ENCODE measurements at places on chromosomes 6 and 20.

- DNase-seq: no peak
Measured at GRCh38 chr20:4585104-4585753, 136.5 kb upstream of the PRND start.

GRCh38 chr6:37460805-37461204 lies 27.8 kb downstream of the CMTR1 start:
- no peak for DNase-seq

DNA sequence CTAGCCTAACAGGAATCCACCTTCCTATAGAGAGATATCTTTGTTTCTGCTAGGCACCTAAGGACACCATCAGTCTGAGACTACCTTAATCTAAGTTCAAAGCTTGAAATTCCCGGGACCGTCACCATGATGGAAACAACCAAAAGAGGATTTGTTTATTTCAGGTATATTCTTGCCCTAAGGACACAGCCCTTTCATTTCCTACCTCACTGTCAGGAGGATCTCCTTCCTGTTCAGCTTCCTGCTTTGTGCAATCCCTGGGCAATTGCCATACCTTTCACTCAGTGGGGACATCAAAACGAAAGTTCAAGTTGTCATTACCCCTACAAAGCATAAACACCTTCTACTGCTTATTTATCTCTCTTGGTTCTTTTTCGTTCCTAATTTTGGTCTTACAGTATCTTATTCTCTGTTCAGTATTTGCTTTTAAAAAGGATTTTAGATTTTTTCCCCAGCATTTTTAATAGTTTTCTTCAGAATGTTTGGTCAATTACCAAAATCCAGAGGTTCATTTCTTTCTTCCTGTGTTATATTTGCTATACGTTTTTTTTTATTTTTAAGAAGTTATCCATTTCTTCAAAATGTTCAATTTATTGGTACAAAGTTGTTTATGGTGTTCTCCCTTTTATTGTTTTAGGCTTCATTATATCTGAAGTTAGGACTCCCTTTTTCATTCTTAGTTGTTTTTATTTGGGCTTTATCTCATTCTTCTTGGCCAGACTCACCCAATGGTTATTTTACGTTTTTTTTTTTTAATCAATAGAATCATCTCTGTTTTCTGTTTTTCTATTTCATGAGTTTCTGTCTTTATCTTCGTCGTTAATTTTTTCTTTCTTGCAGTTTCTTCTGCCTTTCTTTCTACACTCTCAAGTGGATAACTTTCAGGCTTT lies 13.0 kb upstream of the TBPL1 start:
- no peak for DNase-seq

GRCh38 chr6:45807311-45808041 lies 208.2 kb downstream of the CLIC5 start:
- no peak for DNase-seq

GRCh38 chr6:157699777-157700636 lies 123.0 kb upstream of the SNX9 start:
- DNase-seq: no peak

GRCh38 chr6:113370508-113371502 lies 486.3 kb upstream of the MARCKS start:
- DNase-seq: no peak

- DNase-seq: peak; percentile 39
Measured at GRCh38 chr6:26607434-26608230, 10.9 kb downstream of the ABT1 start.

- no peak for DNase-seq
Measured at GRCh38 chr6:44422531-44422930, 35.0 kb downstream of the CDC5L start.

- no peak for DNase-seq
Measured at GRCh38 chr20:57450419-57450818, 59.2 kb downstream of the RBM38 start.

DNA sequence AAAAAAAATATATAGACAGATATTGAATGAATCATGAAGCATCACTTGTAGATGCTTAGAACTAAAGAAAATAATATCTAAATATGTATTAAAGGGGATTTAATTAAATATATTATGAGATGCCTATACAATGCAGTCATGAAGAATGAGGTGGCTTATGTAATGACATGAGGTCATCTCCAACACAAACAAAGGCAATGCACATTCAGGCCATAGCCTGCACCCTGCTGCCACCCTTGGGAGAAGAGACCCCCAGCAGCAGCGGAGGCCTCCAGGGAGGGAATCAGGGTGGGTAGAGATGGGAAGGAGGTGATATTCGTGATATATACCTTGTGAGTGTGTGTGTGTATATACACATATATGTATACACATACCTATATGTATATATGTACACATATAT lies 26.4 kb upstream of the SSTR4 start:
- no peak for DNase-seq

DNA sequence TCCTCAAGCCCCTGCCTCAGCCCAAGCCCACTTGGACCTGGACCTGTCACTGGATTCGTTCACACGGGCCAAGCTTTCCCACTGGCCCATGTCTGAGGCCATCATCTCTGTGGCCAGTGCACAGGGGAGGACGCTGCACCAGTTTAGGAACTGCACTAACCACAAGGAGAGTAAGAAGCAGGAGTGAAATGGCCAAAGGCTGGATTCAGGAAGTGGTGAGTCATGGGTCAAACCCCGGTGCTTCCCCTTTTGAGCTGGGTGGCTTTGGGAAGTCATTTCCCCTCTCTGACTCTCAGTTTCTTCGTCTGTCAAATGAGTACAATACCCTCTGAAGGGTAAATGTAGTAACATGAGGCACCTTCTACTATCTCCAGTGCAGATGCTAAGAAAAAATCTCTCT lies 87.9 kb downstream of the CD40 start:
- no peak for DNase-seq

- DNase-seq: no peak
Measured at GRCh38 chr20:45547206-45547770, at the start of gene EPPIN. Gene EPPIN, minus strand, starts transcription at chr20:45547401. Its CDS starts 44 bp downstream, at chr20:45547357.

GRCh38 chr6:6559994-6560570 lies 28.4 kb upstream of the LY86 start:
- DNase-seq: no peak

- no peak for DNase-seq
Measured at GRCh38 chr6:6006006-6006427, 708 bp downstream of the NRN1 start.

- DNase-seq: no peak
Measured at GRCh38 chr20:25323496-25324246, 67.0 kb downstream of the ABHD12 start.

- no peak for DNase-seq
Measured at GRCh38 chr6:150177952-150178520, 35.2 kb downstream of the PPP1R14C start.

- no peak for DNase-seq
Measured at GRCh38 chr6:52201046-52201445, 14.9 kb downstream of the IL17A start.

DNA sequence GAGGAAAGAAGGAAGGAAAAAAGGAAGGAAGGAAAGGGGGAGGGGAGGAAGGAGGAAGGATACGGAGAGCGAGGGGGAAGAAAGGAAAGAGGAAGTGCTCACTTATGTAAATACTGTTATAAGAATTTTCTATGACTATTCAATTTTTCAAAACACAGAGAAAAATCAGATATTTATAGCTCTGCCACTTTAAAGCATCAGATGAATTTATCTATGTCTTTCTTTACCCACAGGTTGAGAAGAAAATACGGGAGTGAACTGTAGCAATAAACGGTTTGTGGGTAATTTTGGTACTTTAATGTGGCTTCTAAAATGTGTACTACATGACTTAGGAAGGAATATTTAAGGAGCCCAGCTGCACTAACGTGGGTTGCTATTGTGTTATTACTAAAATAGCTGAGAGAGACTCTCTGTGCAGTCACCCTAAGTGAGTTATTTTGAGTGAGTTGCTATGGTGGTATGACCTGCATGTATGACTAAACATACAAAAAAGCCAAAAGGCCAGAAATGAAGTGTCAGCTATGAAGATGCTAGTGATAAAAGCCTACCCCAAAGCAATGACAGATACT lies 225.5 kb downstream of the SOD2 start:
- DNase-seq: no peak

DNA sequence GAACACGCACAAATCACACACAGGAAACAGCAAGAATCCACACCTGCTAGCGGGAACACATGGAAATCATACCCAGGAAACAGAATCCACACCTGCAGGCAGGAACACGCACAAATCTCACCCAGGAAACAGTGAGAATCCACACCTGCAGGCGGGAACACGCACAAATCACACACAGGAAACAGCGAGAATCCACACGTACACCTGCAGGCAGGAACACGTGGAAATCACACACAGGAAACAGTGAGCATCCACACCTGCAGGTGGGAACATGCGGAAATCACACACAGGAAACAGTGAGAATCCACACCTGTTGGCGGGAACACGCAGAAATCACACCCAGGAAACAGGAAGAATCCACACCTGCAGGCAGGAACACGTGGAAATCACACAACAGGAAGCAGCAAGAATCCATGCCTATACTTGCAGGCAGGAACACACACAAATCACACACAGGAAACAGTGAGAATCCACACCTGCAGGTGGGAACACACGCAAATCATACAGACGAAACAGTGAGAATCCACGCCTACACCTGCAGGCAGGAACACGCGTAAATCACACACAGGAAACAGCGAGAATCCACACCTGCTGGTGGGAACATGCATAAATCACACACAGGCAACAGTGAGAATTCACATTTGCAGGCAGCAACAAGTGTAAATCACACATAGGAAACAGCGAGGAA lies 108.6 kb downstream of the DLL1 start:
- DNase-seq: no peak

DNA sequence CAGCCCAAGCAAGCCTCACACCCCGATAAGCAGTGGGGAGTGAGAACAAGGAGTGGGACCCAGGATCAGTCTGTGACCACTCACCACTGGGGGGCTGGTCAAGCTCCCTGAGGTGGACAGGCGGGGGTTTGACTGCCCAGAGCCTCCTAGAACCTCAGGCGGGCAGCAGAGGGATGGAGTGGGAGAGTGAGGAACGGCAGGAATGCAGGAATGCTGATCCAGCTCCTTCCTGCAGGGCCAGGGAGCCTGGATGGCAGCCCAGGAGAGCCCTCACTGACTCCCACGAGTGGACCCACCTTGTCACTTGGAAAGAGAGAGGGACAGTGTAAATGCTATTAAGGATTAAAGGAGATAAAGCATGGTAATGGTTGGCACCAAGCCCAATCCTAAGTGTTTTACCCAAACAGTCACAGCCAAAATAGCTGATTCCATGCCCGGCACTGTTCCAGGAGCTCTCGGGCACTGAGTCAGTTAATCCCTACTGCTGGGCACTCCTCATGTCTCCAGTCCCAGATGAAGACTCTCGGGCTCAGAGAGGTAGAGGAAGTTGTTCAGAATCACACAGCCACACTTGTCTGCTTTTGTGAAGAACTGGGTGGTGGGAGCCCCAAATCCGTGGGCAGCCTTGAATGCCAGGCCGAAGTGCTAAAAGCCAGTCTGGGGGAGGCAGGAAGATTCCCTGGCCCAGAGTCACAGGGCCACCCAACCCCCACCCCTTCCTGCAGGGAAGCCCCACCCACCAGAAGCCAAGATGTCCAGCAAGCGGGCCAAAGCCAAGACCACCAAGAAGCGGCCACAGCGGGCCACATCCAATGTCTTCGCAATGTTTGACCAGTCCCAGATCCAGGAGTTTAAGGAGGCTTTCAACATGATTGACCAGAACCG lies 3.1 kb downstream of the MYL9 start:
- DNase-seq: no peak

- DNase-seq: no peak
Measured at GRCh38 chr20:63351811-63352591, 9.1 kb downstream of the CHRNA4 start.

- no peak for DNase-seq
Measured at GRCh38 chr6:131937703-131938631, 13.2 kb downstream of the CCN2 start.

DNA sequence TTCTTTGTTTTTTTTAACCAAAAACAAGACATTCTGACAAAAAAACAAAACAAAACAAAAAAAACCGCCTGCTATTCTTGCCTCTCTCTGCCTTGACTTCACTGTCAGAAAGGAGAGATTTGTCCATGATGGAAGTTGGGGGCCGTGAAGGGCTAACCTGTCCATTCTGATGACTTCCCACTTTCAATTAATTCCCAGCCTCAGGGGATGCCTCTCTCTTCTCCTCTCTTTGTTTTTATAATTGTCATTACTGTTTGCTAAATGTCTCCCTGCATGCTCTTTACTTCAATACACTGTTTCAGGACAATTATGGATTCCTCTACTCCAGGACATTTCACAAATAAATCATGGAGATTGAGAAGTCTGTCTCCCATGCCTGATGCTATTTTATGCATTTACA lies 130.5 kb upstream of the CNR1 start:
- DNase-seq: no peak

- no peak for DNase-seq
Measured at GRCh38 chr6:133856911-133857310, 32.0 kb upstream of the TCF21 start.

GRCh38 chr6:170545405-170545804 lies 7.7 kb downstream of the PSMB1 start:
- no peak for DNase-seq

DNA sequence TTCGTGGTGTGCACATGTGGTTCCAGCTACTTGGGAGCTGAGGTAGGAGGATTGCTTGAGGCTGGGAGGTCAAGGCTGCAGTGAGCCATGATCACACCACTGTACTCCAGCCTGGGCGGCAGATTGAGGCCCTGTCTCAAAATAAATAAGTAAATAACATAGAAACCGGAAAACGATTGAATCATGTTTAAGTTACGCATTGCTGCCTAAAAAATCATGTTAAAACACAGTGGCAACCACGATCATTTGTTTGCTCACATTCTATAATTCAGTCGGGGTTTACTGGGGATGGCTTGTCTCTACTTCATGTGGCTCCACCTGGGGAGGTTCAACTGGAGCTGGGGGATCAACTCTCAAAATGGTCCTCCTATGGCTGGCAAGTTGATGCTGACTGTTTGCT lies 8.2 kb upstream of the CDKN1A start:
- DNase-seq: no peak

GRCh38 chr6:12336121-12336971 lies 46.2 kb downstream of the EDN1 start:
- no peak for DNase-seq

GRCh38 chr20:10781526-10781925 lies 107.7 kb upstream of the JAG1 start:
- no peak for DNase-seq

DNA sequence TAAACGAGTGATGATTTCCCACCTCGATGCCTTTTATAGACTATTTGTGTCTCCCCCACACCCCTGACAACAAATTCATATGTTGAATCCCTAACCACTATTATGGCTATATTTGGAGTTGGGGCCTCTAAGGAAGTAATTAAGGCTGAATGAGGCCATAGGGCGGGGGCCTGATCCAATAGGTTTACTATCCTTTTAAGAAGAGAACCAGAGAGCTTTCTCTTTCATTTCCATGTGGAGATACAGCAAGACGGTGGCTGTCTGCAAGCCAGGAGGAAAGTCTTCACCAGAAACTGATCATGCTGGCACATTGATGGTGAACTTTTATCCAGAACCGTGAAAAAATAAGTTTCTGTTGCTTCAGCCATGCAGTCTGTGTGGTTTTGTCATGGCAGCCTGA lies 38.9 kb upstream of the CLIC5 start:
- no peak for DNase-seq

DNA sequence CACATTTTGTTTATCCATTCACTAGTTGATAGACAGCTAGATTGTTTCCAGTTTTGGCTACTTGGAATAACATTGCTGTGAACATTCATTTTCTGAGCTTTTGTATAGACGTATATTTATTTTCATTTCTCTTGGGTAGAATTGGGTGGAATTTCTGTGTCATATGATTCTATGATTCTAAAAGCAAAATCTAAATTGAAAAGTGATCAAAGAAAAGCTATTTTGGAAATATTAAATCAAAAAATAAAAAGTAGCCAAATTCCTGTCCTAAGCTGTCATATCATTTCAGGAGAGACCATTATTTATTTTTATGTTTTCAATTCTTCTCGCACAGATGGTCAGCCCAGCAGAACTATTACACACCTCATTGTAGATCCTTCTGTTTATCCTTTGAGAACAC lies 229.2 kb downstream of the COL12A1 start:
- DNase-seq: no peak

Measured in activated gamma-delta T cell treated with anti-CD3 and anti-CD28 coated beads, Interleukin-2, amount 50 U/mL, for 16 hours (primary cell).